MV-4-11 (cell line): ENCODE measurements at places on chromosomes 11 and 22.

DNA sequence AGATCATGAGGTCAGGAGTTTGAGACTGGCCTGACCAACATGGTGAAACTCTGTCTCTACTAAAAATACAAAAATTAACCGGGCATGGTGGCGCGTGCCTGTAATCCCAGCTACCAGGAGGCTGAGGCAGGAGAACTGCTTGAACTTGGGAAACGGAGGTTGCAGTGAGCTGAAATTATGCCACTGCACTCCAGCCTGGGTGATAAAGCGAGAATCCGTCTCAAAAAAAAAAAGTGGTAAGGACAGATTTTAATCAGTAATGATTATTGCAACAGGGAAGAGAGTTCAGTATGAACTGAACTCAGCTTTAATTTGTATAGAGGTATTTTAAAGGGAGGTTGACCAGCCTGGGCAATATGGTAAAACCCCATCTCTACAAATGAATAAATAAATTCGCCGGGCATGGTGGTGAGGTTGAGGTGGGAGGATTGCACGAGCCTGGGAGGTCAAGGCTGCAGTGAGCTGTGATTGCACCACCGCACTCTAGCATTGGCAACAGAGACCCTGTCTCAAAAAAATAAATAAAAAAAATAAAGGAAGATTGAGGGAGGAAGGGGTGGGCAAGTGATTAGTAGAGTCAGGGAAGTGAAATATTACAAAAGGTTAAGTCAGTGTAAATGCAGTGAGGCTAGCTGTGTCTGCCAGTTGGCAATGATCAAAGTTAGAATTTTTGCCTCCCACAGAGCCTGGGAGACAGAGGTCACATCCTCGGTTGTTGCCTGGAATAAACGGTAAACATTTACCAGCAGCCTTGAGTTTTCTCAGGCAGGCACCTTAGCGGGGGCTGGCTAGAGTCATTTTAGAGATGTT, 2.6 kb upstream of the MCM5 start:
- DNase-seq = peak; percentile 14

DNA sequence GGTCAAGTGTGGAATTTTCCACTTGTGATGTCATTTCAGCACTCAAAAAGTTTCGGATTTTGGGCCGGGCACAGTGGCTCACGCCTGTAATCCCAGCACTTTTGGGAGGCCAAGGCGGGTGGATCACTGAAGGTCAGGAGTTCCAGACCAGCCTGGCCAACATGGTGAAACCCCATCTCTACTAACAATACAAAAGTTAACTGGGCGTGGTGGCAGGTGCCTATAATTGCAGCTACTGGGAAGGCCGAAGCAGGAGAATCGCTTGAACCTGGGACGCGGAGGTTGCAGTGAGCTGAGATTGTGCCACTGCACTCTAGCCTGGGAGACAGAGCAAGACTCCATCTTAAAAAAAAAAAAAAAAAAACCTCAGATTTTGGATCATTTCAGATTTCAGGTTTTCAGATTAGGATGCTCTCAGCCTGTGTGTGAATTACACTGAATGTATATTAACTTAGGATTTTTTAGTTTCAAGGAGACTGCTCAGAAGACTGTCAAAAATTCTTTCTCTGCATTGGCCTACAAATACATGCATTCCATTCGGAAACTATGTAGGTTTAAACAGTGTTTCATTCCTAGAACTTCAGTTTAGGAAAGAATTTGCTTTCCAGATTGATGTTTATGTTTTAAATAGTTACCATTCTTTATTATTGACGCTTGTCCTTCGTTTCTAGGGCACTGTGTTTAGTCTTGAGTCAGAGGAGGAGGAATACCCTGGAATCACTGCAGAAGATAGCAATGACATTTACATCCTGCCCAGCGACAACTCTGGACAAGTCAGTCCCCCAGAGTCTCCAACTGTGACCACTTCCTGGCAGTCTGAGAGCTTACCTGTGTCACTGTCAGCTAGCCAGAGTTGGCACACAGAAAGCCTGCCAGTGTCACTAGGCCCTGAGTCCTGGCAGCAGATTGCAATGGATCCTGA, 48.0 kb downstream of the BID start:
- DNase-seq = no peak

GRCh38 chr11:11512929-11513328, 108.9 kb downstream of the GALNT18 start:
- no peak for DNase-seq

DNA sequence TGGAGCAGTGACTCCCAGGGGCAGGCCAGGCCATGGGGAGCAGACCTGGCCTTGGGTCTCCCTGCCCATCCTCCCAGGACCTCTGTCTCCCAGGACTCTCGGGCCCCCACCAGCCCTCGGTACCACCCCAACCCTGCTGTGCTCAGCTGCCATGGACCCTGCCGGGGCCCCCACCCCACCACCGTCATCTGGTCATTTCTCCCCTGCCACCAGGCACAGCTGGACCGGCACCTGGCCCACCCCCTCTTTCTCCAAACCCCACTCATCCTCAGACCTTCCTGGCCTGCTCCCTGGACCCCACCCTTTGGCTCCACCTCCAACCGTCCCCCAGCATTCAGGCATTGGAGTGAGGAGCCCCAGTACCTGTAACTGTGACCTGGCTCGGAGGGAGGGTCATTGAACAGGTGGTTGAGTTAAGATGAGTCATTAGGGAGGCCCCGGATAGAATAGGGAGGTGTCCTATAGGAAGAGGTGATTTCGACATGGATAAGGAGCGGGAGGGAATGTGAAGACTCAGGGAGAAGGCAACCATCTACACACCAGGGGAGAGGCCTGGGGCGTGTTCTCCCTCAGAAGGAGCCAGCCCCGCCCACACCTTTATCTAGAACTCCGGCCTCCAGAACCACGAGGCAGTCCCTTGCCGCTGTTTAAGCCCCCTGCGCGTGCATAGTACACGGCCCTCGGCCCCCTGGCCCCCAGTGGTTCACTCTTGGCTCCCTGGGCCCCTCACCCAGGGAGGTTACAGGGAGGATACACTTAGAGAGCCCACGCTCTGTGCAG, 1395.9 kb downstream of the BRD1 start:
- DNase-seq = no peak
